ENCODE measurements at places on chromosomes 6 and 20.
A peak's percentile ranks its signal among the peaks of the same experiment; 100 is the strongest.

DNA sequence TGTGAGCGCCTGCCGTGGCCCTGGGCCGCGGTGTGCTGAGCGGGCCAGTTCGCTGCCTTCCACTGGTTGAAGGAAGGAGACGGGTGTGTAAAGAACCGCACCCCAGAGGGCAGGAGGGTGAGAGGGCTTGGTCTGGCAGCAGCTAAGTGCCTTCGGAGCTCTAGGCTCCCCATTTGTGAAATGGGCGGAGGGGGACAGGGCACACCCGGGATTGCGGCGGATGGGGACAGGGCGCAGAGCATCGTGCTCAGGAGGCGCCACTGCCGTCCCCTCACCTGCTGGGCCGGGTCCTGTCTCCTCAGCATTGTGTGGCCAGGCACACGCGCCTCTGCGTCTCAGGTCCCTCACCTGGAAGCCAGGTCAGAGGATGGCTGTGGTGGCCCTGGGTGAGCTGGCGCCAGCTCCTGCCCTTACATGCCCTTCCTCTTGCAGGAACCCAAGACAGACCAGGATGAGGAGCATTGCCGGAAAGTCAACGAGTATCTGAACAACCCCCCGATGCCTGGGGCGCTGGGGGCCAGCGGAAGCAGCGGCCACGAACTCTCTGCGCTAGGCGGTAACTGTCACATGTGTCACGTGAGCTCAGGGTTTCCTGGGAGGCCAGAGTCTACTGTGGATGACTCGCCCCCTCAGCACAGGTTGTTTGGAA lies 3.1 kb downstream of the ADRM1 start:
- H3K4me1 ChIP-seq: peaks cover 5% of the 10 kb centered on the region
- peaks cover 22% of the 10 kb centered on the region for H3K36me3 ChIP-seq
- H3K4me3 ChIP-seq: no peak overlapping the region
- DNase-seq: no peak
- H3K27ac ChIP-seq: no peak overlapping the region

- no peaks in the 10 kb centered on the region for H3K4me1 ChIP-seq
- H3K36me3 ChIP-seq: no peaks in the 10 kb centered on the region
- H3K4me3 ChIP-seq: no peak overlapping the region
- H3K27ac ChIP-seq: no peak overlapping the region
- H3K27me3 ChIP-seq: no peaks in the 10 kb centered on the region
These were observed 44.8 kb downstream of the FARS2 start for GRCh38 chr6:5305968-5306626.

DNA sequence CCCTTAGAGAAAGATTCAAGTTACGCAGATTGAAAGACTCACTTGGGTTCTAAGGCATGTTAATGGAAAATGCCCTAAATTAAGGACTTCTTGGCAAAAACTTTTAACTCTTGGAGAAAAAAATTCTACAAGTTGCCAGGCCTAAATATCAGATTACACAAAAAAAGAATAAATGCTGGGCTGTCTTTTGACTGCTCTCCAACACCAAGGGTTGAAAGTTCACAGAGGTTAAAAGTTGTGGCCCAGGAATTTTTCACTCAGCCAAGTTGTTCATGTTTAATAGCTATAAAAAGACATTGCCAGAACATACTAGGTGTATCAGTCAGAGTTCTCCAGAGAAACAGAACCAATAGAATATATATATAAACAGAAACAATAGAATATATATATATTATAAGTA lies 268.4 kb upstream of the PRND start:
- H3K27ac ChIP-seq: no peak overlapping the region
- H3K4me3 ChIP-seq: no peak overlapping the region
- no peaks in the 10 kb centered on the region for H3K27me3 ChIP-seq
- no peaks in the 10 kb centered on the region for H3K36me3 ChIP-seq

- DNase-seq: no peak
- H3K27ac ChIP-seq: no peak overlapping the region
- no peak overlapping the region for H3K4me3 ChIP-seq
- peaks cover 47% of the 10 kb centered on the region for H3K27me3 ChIP-seq
These were observed 598 bp upstream of the SOX4 start for GRCh38 chr6:21592953-21593352.

DNA sequence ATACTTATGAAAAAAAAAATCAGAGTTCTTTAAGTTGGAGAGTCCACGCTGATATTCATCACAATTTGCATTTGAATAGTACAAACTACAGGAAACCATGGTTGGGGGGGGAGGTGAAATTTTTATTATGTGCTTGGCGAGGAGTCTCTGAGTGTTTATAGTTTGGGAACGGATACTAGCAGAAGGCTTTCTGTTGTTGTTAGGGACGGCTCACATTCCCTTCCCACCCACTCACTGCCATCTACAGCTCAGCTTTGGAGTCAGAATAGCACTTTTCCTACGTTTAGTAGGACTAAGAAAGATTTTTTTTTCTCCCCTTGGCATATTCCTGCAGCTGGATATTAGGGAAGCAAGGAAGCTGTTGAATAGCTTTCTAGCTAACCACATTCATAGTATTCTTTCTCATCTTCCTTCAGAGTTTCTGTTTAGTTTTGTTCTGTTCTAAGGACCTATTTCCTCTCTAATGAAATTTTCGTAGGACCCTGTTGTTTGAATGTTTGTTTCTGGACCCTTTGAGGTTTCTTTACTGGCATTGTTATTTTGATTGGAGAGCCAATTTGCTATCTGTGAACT lies 235.1 kb upstream of the ZNF217 start:
- H3K4me1 ChIP-seq: peaks cover 22% of the 10 kb centered on the region
- H3K27ac ChIP-seq: peak overlapping the region; percentile 81
- no peaks in the 10 kb centered on the region for H3K27me3 ChIP-seq
- H3K4me3 ChIP-seq: no peak overlapping the region
- no peak for DNase-seq

DNA sequence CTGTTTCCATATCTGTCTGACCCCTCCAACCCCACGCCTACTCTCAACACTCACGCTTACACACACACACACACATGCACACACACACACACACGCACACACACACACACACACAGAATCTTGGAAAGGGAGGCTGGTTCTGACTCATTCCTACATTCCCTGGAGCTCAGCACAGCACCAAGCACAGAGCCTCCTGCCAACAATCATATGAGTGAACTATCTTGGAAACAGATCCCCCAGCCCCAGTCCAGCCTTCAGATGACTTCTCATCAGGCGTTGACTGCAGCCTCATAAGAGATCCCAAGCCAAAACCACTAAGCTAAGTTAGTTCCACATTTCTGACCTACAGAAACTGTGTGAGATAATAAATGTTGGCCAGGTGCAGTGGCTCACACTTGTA lies 14.1 kb upstream of the HCK start:
- H3K36me3 ChIP-seq: no peaks in the 10 kb centered on the region
- no peak for DNase-seq
- H3K27ac ChIP-seq: no peak overlapping the region

DNA sequence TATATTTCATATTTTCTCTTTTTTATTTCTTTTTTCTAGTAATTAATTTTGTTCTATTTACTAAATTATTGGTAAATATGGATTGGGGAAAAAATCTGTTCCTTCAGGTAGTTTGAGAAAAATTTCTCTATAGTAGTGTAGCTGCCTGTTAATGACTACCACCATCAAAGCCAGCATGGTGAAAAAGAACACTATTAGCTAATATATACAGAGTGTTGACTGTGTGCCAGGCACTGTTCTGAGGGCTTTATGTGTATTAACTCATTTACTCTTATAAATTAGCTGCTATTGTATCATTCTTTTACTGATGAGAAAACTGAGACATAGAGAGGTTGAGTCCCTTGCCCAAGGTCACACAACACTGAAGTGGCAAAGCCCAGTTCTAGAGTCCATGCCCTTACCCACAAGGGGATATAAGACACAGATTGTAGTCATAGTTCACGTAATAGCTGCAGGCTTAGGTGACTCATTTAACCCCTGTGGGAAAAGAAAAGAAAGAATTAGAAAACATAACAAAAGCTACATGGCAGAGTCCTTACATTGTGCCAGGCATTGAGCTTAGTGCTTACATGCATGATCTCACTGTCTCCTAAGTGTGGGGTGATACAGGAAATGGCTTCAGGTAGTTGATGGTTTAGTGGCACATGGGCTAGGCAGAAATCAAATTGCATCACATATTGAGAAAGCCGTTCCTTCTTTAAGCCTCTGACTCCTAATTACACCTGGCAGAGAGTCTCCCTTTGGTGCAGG lies 12.2 kb upstream of the AKIRIN2 start:
- no peak overlapping the region for H3K4me3 ChIP-seq
- no peaks in the 10 kb centered on the region for H3K36me3 ChIP-seq
- no peak for DNase-seq

DNA sequence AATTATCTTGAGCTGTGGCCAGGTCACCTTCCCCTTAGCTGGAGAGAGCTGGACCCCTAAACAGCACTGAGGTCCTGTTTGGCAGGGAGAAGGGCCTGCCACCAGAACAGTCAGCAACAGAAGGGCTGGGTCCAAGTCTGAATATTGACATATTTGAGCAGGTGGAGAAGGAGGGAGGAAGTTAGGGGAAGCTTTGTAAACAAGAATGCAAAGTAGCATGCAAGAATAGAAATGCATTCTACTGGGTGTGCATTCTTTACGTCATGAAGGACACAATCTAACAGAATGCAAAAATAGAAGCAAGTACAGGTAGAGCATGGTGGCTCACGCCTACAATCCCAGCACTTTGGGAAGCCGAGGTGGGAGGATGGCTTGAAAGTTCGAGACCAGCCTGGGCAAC lies 100.5 kb downstream of the QRSL1 start:
- no peak for DNase-seq
- no peak overlapping the region for H3K27ac ChIP-seq
- H3K36me3 ChIP-seq: no peaks in the 10 kb centered on the region
- no peak overlapping the region for H3K4me3 ChIP-seq

GRCh38 chr20:51439160-51439689 lies 103.3 kb downstream of the NFATC2 start:
- H3K27ac ChIP-seq: no peak overlapping the region
- no peaks in the 10 kb centered on the region for H3K4me1 ChIP-seq
- peaks cover 70% of the 10 kb centered on the region for H3K36me3 ChIP-seq
- no peak overlapping the region for H3K4me3 ChIP-seq

GRCh38 chr6:78670802-78671201 lies 196.5 kb upstream of the IRAK1BP1 start:
- H3K27me3 ChIP-seq: no peaks in the 10 kb centered on the region
- H3K36me3 ChIP-seq: no peaks in the 10 kb centered on the region
- H3K4me1 ChIP-seq: no peaks in the 10 kb centered on the region

GRCh38 chr6:34207695-34208443 lies 28.8 kb upstream of the HMGA1 start:
- H3K36me3 ChIP-seq: no peaks in the 10 kb centered on the region
- H3K27me3 ChIP-seq: no peaks in the 10 kb centered on the region
- H3K4me3 ChIP-seq: no peak overlapping the region

DNA sequence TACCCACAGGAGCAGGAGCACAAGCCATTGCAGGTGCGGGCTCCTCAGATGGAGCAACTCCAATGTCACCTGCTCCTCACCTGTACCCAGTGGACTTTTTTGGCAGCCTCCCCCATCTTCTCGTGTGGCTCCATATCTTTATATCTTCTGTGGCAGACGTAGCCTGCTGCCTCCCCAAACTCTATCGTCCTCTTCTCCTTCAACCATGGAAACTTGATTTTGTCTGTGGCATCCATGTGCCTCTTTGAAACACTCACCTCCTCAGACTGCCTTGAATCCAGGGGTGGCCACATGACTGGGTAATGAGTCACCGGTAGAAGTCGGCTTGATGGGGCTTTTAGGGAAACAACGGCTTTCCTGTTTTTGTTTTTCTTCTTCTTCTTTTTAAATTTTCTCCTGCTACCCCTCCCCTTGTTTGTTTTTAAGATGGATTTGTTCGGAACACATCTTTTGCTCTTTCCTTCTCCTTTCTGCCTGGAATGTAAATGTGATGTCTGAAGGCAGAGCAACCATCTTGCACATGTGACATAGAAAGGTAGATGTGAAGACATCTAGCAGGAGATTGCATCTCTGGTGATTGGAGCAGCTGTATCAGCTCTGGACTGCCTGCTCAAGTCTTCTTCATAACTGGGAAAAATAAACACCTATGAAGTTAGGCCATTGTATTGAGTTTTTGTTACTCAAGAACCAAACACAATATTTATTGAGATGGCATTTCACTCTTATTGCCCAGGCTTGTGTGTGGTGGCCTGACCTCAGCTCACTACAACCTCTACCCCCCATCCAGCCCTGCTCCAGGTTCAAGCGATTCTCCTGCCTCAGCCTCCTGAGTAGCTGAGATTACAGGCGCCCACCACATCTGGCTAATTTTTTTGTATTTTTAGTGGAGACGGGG lies 69.9 kb upstream of the DDR1 start:
- H3K4me1 ChIP-seq: peaks cover 8% of the 10 kb centered on the region
- no peaks in the 10 kb centered on the region for H3K36me3 ChIP-seq
- peak overlapping the region; percentile 53 for H3K27ac ChIP-seq
- DNase-seq: no peak
- no peaks in the 10 kb centered on the region for H3K27me3 ChIP-seq

DNA sequence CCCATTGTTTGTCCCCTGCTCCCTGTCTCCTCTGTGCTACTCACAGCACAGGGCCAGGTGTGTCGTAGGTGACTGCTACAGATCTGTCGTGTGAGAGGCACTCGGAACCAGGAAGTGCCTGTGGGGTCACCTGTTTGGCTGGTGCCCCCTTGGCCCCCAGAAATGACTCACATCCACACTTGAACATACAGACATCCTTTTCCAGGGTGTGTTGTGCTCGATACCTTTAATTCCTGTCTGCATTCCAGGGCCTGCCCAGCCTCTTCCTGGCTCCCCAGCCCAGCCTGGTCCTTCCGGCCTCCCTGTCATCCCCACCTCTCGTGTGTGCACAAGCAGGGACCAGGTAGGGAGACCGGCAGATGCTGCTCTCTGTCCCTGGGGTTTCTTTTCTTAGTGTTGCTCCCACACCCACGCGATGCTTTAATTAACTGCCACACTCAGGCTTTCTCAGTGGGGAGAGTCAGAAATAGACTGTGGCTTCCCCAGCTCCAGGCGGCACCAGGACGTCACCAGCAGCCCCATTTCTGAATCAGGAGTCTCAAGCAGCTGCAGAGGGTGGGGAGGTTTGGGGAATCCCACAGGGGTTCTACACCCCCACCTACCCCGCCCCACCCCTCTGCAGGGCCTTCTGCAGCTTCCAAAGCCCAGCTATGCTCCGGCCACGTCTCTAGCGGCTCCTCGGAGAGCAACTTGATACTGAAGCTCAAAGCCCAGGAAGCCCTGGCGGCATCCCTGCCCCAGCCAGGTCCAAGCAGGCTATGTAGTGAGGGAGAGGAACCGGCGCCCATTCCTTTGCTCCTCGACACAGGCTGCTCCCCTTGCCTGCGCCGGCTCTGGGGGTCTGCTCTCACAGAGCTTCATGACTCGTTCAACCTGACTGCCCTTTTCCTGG lies 102.2 kb downstream of the SYCP2 start:
- H3K4me1 ChIP-seq: no peaks in the 10 kb centered on the region
- no peak overlapping the region for H3K27ac ChIP-seq
- H3K27me3 ChIP-seq: peaks cover 47% of the 10 kb centered on the region
- no peak overlapping the region for H3K4me3 ChIP-seq

- H3K27ac ChIP-seq: no peak overlapping the region
- no peak overlapping the region for H3K4me3 ChIP-seq
- peaks cover 10% of the 10 kb centered on the region for H3K4me1 ChIP-seq
- peaks cover 4% of the 10 kb centered on the region for H3K27me3 ChIP-seq
- DNase-seq: no peak
These were observed 107.0 kb downstream of the CD83 start for GRCh38 chr6:14224359-14225103.

Data from T-cell (primary cell).